ENCODE measurements at places on chromosomes 2 and 18.

GRCh38 chr2:74702001-74702715 is 48.1 kb downstream of the SEMA4F start:
- DNase-seq, result no peak

DNA sequence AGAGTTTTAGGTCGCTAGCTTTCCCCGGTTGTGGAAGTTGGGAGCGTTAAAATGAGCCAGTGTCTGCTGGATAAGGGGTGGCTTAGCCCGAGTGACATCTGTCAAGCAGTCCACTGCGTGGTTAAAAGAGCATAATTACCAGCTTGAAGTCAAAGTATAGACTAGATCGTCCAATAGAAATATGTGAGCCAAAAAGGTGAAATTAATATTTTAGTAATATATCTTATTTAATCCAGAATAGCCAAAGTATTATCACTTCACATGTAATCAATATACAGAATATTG is 654 bp downstream of the COMMD1 start:
- no peak for DNase-seq

DNA sequence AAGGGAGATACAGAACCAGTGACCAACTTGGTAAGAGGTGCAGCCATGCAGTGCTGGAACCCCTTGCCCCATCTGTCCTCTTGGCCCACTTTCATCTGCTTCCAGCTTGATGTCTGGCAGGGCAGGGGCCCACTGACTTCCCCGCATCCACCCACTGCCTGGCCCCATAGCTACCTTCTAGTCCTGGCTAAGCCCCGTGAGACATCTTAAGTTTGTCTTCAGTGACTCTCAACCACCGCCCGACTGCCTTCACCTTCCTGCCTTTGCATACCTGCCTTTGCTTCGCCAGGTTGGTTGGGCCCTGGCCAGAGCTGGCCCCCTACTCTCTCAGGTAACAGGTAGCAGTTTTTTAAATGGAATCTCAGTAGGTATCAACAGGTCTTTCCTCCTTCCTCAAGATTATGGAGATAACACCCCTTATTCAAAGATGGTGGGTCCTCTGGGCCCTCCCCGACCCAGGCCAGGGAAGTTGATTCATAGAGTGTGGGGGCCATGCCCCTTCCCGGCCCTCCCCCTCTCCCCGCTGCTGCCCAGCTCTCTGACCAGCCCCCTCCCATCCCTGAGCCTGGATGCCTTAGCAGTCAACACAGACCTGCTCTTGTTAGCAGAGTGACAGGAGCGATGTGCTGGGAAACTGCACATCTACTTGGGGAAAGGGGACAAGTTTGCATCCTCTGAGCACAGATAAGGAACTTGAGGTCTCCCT is 2.8 kb downstream of the ARID5A start:
- DNase-seq, result peak; percentile 41

DNA sequence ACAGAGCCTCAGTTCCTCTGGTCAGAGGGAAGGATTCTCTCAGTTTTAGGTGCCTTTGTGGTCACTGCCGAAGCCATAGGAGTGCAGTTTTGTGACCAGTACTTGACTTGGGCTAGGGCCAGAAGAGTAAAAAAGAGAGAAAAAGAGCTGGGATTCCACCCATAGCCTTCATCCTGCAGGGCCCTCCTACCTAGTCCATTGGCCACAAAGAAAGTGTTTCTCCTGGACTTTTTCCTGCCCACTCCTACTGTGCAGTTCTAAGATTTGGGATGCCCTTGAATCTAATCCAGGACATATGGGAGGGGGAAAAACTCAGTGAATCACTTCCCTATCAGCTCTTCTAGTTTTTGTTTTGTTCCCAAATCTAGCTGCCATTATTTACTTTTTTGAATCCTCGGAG is 26.0 kb downstream of the FAM117B start:
- no peak for DNase-seq

GRCh38 chr18:4017480-4017879 is 437.6 kb downstream of the DLGAP1 start:
- peak; percentile 15 for DNase-seq

- DNase-seq, result no peak
These were observed 10.0 kb downstream of the PNKD start for GRCh38 chr2:218280260-218280870.

DNA sequence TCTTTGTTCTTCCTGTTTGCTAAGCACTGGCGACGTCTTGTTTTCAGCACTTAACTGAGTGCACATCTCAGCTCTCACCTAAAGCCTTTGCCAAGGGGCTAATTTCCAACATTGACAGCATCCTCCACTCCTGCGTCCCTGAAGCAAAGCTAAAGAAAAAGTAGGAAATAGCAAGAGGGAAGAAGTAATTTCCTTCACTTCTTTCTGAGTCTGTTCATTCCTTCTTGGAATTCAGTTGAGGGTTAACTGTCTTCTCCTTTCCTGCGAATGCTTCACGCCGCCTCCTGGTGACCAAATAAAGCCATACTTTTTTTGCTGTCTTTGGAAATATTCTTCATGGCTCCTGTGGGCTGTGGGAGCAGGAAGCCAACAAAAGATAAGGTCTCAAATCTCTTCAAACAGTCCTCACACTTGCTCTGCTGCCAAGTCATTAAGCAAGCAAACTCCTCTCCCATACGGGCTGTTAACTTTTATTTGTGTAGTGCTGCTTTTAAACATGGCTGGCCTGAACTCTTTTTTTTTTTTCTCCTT is 100.9 kb downstream of the DPP10 start:
- no peak for DNase-seq

GRCh38 chr2:1641523-1641922 is 102.8 kb downstream of the PXDN start:
- no peak for DNase-seq

DNA sequence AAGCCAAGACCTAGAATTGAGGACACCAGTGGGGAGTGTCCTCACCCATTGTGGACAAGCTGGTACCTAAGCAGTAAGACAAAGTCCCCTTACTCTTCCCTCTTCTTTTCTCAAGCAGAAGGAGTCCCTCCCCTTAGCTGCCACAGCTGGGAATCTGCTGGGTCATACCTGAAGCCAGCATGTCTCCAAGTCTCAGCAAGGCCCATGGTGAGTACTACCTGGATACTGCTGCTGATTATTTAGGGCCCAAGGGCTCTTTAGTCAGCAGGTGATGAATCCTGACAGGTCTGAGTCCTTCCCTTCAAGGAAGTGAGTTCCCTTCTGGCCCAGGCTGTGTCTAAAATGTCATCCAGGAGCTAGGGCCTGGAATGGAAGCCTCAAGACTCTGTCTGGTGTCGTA is 198.6 kb upstream of the STK17B start:
- DNase-seq, result no peak

GRCh38 chr2:220503431-220503830 is 876.0 kb downstream of the SLC4A3 start:
- no peak for DNase-seq

DNA sequence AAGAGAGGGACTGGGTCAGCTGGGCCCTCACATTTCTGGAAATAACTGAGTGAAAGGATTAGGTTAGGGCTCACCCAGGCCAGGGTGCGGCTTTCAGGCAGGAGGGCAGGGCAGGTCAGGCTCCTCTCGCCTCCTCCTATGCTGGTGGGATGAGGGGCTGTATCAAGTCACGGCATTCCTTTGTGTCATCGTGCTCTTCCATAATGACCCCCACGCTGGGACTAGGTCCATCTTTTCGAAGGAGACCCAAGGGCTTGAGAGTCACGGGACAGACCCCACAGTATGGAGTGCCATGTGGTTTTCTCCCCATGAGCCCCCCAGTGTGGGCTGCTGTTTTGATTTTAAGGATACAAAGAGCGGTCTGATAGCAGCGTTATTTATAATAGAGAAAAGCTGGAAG is 137.8 kb upstream of the COPS8 start:
- peak; percentile 3 for DNase-seq

DNA sequence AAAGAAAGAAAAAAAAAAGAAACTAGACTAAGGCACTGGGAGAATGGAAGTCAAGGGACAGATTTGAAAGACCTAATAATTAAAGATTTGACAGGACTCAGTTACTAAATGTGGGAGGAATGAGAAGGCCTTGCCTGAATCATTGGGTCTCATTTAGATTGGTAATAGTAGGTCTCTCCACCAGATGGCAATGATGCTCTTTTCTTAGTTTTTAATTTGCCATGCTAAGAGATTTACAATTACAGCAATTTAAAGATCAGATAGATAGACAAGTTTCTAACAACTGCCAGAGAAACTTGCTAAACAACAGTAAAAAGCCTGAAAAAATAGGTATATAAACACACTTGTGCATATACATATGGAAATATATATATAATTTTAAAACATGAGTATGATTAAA is 153.0 kb downstream of the TMEM247 start:
- DNase-seq, result peak; percentile 14

DNA sequence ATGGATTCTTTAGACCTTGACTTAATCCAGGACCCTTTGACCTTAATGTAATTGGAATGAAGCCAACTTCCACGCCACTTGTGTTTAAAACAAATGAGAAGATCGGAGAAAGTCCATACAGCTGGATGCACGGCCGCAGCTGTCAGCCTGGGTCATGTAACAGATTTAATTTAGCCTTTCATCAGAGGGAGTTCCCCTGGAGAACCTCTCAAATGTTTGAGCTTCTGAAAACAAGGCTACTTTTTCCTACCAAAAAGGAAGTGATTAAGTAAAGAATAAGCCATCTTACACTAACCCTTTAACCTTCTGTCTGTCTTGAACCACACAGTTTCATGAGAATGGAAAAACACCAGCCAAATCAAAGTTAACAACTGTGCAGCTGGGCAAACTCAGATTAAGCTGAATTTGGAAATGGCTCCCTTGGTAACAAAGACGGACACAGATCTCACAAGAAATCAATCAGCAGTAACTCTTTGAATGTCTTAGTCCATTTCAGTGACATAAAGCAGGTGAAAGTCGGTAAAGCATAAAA is 103.6 kb downstream of the DOCK10 start:
- DNase-seq, result no peak

- DNase-seq, result no peak
These were observed 143.3 kb upstream of the TACR1 start for GRCh38 chr2:75342504-75343175.

- no peak for DNase-seq
These were observed 64.5 kb downstream of the TSPYL6 start for GRCh38 chr2:54191361-54192135.

- no peak for DNase-seq
These were observed 79.8 kb downstream of the XRCC5 start for GRCh38 chr2:216188956-216189355.

DNA sequence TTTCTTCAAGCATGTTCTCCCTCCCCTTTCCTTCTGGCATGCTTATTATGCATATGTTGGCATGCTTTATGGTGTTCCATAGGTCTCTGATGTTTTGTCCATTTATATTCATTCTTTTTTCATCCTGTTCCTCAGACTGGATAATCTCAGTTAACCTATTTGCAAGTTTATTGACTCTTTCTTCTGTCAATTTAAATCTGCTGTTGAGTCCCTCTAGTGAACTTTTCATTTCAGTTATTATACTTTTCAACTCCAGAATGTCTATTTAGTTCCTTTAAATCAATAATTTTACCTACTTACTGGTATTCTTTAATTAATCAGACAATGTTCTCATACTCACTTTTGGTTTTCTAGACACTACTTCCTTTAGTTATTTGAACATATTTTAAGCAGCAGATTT is 101.2 kb downstream of the GALNT14 start:
- no peak for DNase-seq

DNA sequence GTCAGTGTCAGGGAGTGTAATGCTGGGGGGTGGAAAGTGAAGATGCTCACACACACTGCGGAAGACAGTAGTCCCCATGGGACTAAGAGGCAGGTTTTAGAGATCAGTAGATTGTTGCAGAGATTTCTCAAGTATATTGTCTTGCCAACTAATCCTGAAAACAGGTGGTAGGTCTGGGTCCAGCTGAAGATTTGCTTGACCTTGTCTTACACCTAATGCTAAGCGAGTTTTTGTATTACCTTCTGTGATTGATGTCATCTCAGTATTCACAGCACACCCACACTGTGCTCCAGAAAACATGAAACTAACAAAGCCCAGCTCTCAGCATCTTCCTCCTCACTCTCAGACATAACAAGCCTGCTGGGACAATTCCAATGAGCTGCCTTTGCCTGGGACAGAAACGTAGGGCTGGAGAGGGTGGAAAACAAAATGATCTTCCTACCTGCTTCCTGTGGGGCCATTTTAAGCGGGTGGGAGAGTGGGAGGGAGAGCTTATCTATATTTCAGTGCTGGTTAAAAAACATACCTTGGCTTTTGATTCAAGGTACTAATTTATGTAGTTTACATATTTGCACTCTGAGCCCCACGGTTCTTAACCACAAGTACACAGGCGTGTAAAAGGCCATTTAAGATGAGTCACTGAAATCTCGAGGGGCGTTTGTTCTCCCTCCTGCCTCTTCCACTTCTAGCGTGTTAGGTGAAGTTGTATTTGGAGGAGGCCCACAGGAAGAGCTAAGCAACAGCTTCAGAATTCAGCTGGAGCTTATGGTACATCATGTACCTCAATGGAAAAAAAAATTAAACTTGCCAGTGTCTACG is 23.1 kb upstream of the RBMS1 start:
- DNase-seq, result no peak

GRCh38 chr18:12703664-12704063 is 822 bp downstream of the PSMG2 start:
- peak; percentile 20 for DNase-seq

- no peak for DNase-seq
These were observed 47.6 kb downstream of the BCL11A start for GRCh38 chr2:60505880-60506260.

DNA sequence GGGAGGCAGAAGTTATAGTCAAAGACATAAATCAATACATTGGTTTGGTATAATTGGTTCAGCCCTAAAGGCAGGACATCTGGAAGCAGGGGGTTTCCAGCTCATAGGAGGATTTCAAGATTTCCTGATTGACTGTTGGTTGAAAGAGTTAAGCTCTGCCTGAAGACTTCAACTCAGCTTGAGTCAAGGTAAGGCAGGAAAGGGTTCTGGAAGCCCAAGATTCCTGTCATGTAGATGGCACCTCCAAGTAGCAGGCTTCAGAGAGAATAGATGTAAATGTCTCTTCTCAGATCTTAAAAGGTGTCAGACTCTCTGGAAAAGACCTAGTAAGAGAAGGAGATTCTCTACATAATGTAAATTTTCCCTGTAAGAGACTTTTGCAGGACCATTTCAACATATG is 335.3 kb downstream of the RIT2 start:
- DNase-seq, result no peak

DNA sequence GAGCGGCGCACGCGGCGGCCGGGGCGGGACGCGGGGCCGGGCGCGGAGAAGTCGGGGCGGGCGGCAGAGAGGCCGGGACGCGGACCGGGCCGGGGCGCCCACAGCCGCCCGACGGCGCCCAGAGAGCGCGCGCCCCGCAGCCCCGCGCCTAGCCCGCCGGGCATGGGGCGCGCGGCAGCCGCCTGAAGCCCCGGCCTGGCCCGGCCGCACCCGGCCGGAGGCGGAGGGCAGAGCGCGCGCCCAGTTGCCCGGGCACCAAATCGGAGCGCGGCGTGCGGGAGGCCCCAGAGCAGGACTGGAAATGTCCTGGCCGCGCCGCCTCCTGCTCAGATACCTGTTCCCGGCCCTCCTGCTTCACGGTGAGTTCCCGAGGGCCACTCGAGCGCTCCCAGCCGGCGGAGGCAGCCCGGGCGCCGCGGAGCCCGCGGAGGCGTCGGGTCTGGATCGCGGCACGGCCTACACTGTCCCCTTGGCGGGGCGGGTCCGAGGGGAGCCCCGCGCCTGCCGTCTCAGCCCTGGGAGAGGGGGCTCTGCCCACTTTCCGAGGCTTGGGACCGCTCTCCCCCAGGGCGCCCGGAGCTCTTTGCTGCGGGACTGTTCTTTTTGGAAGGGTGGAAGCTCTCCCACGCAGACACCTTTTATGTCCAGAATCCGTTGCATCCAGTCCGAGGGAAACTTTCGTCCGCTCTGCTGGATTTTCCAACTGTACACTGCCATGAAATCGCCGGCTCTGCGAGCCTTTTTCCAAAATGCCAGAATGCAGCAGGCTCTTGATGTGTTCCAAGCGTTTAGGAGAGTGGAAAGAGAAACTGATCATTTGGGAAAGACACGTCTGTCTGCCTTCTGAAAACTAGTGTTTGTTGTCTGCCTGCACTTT is 484 bp downstream of the APCDD1 start:
- DNase-seq, result no peak
